ENCODE measurements at places on chromosomes 3 and 15. TPM values are rescaled to one million over a fixed set of nuclear protein-coding genes. Genes with fewer than 3 reads are reported as not detected.

GRCh38 chr3:177516158-177517011 lies 319.1 kb upstream of the TBL1XR1 start:
- peak; percentile 20 for DNase-seq

DNA sequence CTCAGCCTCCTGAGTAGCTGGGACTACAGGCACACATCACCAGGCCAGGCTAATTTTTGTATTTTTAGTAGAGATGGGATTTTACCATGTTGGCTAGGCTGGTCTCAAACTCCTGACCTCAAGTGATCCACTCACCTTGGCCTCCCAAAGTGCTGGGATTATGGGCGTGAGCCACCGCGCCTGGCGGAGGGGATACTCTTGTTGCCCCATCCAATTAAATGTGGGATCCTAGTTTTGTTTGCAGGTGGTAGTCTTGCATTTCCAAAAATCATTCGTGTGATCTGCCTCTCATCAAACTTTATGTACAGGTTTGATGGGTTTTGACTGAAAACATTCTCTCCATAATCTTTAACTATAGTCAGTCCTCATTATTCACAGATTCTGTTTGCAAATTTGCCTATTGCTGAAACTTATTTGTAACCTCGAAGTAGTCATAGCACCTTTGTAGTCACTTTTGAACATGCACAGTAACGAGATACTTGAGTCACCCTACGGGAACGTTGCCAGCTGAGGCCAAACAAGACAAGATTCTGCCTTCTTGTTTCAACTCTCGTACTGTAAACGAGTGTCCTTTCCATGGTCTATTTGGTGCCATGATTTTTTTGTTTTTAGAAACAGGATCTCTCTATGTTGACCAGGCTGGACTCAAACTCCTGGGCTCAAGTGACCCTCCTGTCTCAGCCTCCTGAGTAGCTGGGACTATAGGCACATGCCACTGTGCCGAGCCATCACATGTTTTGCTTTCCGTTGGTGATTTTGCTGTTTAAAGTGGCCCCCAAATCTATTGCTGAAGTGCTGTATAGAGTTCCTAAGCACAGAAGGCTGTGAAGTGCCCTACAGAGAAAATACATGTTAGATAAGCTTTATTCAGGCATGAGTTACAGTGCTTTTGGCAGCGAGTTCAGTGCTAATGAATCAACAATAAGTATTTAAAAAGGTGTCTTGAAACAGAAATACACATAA lies 8.1 kb upstream of the MAPK6 start:
- DNase-seq: no peak

DNA sequence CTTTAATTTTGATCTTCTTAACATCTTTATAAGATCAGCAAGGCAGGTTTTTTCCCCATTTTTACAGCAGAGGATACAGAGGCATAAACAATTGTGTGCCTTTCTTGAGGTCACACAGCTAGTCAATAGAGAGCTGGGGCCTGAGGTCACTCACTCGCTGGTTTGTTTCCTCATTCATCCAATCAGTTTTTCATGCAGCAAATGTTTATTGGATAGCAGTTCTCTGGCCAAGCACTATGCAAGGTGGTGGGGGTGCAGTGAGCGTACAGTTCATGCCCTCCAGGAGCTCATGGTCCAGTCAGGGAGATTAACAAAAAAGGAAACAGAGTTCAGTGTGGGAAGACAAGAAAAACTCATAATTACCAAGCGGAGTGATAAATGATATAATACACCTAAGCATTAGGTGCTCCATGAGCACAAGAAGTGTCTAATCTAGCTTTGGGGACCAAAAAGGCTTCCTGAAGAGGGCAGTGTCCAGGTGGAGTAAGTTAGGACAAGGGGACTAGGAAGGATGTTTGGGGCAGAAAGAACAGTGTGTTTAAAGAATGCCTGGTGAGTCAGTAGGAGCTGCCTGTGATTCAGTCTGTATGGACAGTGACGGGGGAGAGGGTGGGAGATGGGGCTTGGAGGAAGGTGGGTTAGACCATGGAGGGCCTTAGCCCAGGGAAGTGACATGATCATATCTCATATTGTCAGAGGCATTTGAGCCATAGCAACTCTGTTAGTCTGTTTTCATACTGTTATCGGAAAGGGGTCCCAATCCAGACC lies 29.3 kb downstream of the MAP2K5 start:
- no peak for DNase-seq

- DNase-seq: no peak
Measured at GRCh38 chr3:46604127-46604526, 8.2 kb upstream of the FAM240A start.

DNA sequence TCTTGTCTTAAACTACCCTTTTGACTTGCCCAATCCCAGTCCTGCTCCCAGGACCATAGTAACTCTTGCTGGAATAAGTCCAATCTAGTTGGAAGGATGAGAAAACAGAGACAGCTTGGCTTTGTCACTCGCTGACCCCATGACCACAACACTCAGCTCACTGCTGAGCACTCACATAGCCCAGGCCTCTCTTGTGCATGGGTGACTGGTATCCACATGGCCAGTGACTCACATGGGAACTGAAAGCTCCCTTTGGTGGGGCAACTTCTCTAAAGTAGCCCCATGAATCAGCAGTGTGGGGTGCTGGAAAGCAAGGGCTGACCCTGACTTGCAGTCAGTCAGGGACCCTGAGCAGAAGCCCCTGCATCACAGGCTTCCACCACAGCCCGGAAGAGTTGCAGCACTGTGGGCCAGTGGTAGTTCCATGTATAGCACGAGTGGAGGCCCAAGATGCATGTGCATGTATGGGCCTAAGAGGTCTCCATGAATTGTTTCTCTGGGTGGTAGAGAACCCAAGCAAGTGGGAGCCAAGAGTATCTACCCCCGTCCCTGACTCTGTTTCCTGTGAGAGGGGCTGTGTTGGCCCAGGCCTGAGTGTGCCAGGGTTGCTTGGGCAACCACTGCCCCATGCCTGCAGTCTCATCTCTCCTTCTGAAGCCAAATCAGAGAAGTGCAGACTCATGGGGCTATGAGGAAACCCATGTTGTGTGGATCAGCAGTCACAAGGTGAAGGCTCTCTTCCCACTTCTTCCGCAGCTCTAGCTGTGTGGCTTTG lies 62.1 kb upstream of the XCR1 start:
- no peak for DNase-seq

- DNase-seq: peak; percentile 2
Measured at GRCh38 chr15:60135961-60136360, 131.8 kb downstream of the FOXB1 start.

- DNase-seq: peak; percentile 96
Measured at GRCh38 chr3:2098398-2099027, at the start of gene CNTN4. Gene CNTN4, plus strand, starts transcription at chr3:2098866.

GRCh38 chr3:123124971-123125370 lies 58.1 kb downstream of the PDIA5 start:
- DNase-seq: no peak

DNA sequence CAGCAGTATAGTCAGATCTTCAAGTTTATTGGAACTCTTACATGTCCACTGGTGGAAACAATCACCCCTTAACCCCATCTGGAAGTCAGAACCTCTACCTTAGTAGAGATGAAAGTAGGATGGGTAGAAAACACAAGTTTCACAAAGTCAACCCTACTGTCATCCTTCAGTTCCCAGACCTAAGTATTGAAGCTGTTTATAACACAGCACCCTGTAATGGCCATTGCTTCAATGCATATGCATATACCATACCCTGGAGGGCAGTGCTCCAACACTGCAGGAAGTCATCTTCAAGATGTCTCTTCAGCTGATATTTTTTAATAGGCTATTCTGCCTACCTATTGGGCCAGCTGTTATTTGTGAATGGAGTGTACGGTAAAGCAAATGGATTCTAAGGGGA lies 241.3 kb downstream of the UBE2E2 start:
- DNase-seq: no peak

GRCh38 chr15:88954431-88955277 lies 41.5 kb upstream of the MFGE8 start:
- peak; percentile 36 for DNase-seq

DNA sequence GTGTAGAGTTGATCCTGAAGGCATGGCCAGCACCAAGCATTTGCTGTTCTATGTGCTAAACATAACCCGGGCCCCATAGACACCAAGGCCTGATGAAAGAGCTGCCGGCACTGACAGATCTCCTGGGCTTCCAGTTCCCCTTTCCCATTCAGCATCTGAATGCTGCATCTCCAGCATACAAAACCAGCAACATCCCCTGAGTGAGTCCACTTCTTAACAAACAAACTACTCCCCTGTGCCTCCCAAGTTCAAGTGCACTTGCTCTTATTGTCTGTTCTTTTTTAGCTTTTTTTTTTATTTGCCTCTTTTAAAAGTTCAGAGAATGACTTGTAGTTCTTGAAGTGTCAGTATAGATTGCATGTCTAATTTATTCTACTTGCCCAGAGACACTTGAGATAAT lies 156.0 kb downstream of the EDEM1 start:
- no peak for DNase-seq

GRCh38 chr15:27623149-27623548 lies 476.0 kb downstream of the OCA2 start:
- DNase-seq: no peak

DNA sequence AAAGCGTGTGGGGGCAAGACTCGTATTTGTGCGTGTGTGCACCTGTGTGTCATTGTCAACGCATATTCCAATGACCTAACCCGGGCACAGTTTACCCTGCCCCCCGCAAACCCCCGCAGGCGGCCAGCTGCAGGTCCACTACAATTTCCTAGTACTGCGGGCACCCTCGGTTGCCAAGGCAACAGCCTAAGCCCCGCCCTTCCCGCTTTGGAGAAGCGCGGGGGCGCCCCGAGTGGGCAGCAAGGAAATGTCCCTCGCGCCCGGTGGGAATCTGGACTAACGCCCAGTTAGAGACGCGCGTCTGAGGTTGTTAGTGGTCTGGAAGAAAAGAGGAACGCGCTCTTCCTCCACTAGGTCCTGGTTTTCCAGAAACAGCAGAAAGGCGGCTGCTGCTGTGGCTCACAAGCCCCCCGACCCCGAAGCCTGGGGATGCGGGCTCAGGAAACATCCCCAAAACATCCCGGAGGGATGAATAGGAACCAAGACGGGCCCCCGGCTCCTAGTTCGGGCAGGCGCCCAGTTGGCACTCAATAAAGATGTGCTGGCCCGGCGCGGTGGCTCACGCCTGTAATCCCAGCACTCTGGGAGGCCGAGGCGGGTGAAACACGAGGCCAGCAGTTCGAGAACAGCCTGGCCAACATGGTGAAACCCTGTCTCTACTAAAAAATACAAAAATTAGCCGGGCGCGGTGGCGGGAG lies 1.1 kb downstream of the ABHD14A start:
- DNase-seq: peak; percentile 96

GRCh38 chr15:42092398-42093318 lies 1.7 kb downstream of the PLA2G4D start:
- no peak for DNase-seq

DNA sequence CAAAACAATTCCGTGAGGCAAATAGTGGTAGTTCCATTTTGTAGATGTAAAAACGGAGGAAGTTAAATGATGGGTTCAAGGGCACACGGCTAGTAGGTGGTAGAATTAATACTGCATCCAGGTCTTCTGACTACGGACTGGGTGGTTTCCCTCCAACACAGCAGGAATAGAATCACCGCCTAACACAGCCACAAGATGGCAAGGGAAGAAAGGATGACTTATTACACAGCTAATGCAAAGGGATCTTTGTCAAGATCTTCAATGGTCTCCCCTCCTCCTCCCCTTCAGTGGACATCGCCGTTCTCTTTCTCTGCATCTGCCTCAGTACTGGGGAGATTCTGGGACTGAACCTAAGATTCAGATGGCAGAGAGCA lies 524 bp upstream of the TOPBP1 start:
- DNase-seq: peak; percentile 41

GRCh38 chr15:72995849-72996248 lies 56.4 kb upstream of the NEO1 start:
- no peak for DNase-seq

DNA sequence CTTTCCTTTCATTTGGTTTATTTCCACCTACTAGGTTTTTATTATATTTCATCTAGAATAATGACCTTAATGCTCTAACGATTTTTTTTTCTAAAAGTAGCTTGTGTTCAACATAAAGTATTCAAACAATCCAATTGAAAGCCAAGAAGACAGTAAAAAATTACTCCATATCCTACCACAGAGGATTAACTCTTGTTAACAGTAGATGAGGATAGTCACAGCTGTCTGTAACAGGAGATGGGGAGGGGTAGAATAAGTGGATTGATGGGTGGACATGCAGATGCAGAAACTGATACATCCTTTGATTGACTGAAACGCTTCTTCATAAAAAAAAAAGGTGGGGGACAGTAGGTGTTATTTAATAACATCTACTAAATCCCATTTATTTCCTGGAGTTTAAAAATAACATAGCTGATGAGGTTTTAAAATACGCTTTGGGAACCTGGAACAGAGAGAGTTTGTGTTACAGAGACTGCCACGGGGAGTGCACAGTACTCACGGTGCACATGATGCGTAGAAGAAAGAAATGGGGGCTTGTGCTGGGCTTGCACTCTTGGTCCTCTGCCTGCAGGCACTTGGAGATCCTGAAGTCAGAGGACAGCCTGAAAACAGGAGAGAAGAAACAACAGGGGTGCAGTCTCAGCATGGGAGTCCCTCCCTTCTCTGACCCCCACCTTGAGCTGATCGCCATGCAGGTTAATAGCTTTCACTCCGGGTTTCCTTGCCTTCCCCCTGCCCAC lies 226.7 kb downstream of the THSD4 start:
- no peak for DNase-seq

GRCh38 chr3:139636511-139636910 lies 41.3 kb downstream of the NMNAT3 start:
- DNase-seq: no peak

DNA sequence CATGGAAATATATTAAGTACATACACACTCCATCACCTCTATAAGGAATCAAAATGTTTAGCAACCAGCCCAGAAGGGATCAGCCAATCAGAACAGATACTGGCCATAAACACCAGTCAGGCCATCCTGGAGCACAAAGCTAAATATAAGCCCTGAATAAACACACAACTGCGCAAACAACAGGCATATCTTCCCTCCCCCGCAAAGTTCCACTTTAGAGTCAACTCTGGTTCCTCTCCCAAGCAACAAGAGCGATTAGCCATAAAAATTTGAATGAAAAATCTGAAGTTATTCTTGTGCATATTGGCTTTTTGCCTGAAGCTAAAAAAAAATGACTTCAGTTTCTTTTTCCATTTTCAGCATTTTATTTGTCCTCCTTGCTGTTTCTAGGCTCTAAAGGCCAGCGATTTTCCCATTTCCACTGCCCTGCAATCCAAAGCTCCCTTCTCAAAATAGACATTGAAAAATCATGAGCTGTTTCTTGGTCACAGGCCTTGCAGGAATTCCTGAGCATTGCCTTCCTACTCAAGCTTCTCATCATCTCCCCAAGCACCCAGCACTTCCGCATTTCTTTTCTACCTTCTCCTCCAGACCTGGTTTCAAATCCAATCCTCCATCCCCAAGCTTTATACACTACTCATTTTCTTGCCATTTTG lies 247.9 kb downstream of the ZMAT3 start:
- DNase-seq: no peak

- DNase-seq: no peak
Measured at GRCh38 chr3:20575146-20575545, 389.1 kb upstream of the SGO1 start.

The DZIP3 gene
- total RNA-seq: 52.5 TPM

The FSIP1 gene
- total RNA-seq: 6.1 TPM

The CSPG4 gene
- total RNA-seq: 9.6 TPM

The PAK6 gene
- 3.7 TPM for total RNA-seq
